ENCODE measurements at places on chromosomes 12 and 14.

DNA sequence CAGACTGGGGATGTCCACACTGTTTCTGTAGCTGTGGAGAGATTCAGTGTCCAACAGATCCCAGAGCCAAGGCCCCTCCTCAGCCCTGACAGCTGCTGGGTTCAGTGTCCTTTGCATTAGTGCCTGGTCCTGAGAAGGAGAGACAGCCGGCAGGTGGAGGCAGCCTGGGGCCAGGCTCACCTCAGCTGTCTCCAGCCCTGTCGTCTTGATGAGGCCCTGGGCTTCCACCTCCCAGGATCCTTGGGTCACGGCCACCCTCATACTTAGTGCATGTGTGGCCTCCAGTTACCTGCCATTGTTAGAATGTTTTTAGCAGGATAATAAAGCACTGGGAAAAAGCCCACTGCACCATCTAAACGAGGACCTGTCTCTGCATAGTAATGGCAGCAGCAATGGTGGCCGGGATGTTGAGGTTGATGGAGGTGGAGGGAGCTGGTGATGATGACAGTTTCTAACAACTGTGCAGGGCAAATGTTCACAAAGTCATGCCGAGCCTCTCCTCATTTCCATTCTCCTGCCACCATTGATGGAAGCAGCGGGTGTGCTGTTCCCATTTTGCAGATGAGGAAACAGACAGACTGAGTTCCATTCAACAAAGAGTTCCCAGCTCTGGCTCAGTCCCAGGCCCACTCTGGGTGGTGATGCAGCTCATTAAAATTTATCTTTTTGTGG is 17.7 kb downstream of the ASB2 start:
- no peak for DNase-seq

GRCh38 chr12:11621797-11622423 is 27.6 kb upstream of the ETV6 start:
- no peak for DNase-seq

- DNase-seq: no peak
Measured at GRCh38 chr14:101736071-101736470, 25.4 kb upstream of the PPP2R5C start.

DNA sequence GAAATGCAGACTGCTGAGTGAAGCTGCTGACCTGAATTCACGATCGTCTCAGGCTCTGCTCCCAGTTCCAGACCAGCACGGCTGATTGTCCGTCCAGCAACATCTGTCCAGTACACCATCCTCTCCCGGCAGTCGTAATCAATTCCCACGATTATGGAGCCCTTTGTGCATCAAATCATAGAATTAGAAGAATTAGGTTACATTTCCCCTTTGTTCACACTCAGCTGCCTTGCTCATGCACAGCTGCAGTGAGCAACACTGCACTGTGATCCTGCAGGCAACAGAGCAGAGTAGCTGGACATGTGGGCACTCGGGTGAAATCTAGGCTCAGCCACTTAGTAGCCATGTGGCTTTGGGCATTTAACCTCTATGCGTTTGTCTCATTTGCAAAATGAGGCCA is 22.2 kb downstream of the RTRAF start:
- no peak for DNase-seq

GRCh38 chr12:103855896-103856657 is 15.0 kb upstream of the NT5DC3 start:
- DNase-seq: no peak

DNA sequence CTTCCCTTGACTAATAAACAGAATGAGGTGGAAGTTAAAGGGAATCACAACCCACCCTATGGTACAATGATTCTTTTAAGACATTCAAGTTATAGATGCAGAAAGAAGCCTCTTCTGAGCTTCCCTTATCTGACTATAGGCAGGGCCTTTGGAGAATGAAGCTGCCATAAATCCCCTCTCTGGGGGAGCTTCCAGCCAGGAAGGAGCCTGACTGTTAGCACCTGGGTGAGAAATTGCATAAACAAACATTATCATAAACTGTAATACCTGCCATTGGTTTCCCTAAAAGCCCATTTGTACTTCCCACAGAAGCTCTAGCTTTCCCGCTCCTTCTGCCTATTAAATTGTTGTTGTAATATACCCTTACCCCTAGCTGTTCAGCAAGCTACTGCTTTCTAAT is 81.3 kb upstream of the RESF1 start:
- DNase-seq: no peak
